ENCODE measurements at places on chromosomes 16 and 17. TPM values are rescaled to one million over a fixed set of nuclear protein-coding genes. Genes with fewer than 3 reads are reported as not detected.

GRCh38 chr17:13581925-13582324, 19.8 kb downstream of the HS3ST3A1 start:
- DNase-seq: no peak

DNA sequence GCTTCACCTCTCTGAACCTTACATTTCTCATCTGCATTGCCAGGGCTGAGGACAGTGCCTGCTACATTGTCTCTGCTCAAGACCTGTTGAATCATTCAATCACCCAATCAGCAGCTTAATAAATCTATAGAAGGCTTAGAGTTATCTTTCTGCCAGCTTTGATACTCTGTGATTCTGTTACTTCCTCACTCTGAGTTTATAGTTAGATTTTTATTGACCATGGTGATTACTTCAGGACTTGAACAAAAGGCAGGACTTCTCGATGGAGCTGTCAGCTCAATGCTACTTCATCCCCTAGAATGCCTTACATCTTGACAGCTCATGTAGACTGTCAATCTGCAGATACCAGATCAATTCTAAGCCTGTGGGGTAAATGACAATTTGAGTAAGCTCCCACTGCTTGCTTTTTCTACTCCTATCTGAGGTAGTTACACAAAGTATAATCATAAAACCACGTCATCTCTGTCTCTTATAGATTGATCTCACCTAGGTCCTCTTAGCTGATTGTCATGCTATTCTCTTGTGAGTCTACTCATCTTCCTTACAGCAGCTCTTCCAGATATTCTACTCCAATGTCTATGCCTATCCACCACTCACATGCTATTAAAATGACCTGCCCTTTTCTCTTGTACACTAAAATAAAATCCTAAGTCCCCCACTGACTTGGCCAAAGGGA, 318.3 kb upstream of the CA10 start:
- no peak for DNase-seq

DNA sequence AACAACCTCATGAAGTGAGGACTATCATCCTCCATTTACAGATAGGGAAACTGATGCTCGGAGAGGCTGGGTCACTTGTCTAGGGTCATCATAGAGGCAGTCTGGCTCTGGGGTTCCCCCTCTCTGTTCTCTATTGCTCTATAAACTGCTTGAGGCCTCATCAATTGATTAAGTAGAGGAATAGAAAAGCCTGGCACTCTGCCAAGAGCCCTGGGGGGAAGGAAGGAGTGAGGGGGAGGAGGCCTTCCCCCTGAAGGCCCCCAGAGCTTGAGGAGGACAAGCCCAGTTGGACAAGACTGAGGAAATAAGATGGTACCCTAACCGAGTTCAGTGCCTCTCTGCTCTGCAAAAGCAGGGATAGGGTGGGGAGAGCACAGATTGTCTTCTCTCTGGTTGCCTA, 21.0 kb downstream of the SDK2 start:
- DNase-seq: no peak

DNA sequence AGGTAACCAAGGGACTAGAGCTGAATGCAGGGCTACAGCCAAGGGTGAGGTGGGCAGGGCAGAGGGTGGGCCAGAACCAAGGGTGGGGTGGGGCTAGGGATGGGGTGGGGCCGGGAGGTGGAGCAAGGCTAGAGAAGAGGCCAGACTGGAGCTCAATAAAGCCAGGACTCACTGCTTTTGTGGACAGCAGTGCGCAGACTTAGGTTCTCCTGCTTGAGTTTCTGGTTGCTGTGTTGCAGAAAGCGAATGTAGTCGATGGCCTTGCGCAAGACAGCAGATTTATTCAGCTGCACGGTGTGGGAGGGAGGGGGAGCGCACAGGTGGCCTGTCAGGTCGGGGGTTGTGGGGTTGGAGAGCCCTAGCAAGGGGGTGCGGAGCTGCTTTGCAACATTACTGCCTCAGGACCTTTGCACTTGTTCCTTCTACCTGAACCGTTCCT, 18.7 kb downstream of the SREBF1 start:
- no peak for DNase-seq

DNA sequence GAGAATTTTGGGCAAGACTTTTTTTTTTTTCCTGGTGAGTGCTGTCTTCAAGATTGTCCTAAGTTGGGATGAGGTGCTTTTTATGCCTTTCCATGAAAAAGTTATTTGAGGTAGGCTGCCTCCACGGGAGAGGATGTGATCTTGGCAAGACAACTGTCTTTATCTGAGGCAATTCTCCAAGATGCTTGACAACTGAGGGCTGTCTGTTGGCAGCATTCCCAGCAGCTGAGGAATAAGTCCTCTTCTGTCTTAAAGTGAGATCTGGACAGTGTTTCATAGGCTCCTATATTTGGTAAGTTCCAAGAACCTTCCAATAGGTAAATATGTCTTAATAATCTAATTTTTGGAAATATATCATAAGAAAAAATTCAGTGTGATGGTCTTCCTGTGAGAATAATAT, 662.0 kb downstream of the CDH11 start:
- DNase-seq: no peak

The TLCD3B gene
- polyA plus RNA-seq: 0.87 TPM

- DNase-seq: no peak
Observed at GRCh38 chr16:58346831-58347371, 45.4 kb upstream of the GINS3 start.

DNA sequence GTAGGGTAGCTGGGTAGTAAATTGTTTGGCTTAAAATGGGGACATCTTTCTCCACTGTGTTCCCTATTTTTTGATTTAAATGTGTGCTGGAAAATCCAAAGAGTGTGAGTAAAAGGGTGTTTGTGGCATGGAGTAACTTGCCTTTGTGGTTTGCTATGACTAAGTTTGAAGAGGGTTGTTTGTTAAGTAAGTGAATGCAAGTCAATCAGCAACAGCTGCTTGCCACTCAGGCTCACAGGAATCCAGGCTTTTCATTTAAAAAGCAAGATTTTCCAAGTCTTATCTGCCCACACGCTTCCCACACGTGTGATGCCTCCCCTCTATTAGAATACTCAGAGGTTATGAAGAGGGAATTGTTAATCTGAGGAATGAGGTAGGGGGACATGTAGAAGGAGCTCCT, 847.7 kb upstream of the RBFOX1 start:
- DNase-seq: no peak

The VAC14 gene
- 39.6 TPM for polyA plus RNA-seq

The DBNDD1 gene
- 12.6 TPM for polyA plus RNA-seq

The PRSS8 gene
- 87.4 TPM for polyA plus RNA-seq

The KRTAP9-4 gene
- polyA plus RNA-seq: not detected

GRCh38 chr16:31262084-31262483, 2.3 kb downstream of the ITGAM start:
- no peak for DNase-seq

DNA sequence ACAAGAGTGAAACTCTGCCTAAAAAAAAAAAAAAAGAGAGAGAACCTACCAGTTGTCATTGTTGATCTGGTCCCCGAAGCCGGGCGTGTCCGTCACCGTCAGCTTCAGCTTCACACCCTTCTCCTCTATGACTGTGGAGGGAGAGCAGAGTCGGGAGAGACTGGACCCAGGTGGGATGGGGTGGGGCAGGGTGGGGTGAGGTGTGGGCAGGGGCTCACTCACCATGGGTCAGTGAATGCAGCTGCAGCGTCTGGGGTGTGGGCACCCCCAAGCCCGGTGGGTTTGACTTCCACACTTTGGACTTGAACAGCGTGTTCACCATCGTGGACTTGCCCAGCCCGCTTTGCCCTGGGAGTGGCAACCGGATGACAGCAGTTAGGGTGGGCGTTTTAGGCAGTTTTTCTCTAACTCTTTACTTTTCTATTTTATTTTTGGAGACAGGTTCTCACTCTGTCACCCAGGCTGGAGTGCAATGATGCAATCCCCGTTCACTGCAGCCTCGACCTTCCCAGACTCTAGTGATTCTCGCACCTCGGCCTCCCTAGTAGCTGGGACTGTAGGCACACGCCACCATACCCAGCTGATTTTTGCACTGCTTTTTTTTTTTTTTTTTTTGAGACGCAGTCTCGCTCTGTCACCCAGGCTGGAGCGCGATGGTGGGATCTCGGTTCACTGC, 2.2 kb downstream of the SEPTIN12 start:
- DNase-seq: no peak

DNA sequence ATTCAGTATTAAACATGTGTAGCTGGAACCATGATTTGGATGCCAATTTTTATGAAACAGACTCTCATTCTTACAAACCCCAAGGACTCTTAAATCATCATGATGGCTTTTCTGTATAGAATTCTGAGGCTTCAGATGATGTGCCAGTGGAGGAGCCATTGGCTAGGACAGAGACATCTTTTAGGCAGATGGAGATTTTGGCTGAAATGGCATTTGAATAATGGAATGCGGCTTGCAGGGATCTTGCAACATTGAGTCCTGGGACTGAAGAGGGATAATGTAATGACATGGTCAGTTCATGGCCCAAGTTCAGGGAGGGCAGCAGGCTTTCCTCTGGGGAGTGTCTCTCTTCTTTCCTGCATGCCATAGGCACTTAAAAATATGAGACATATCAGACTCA, 172.4 kb downstream of the ABCA8 start:
- no peak for DNase-seq

The CSH1 gene
- 1.3 TPM for polyA plus RNA-seq

- no peak for DNase-seq
Observed at GRCh38 chr16:24900230-24900629, 54.5 kb downstream of the SLC5A11 start.

DNA sequence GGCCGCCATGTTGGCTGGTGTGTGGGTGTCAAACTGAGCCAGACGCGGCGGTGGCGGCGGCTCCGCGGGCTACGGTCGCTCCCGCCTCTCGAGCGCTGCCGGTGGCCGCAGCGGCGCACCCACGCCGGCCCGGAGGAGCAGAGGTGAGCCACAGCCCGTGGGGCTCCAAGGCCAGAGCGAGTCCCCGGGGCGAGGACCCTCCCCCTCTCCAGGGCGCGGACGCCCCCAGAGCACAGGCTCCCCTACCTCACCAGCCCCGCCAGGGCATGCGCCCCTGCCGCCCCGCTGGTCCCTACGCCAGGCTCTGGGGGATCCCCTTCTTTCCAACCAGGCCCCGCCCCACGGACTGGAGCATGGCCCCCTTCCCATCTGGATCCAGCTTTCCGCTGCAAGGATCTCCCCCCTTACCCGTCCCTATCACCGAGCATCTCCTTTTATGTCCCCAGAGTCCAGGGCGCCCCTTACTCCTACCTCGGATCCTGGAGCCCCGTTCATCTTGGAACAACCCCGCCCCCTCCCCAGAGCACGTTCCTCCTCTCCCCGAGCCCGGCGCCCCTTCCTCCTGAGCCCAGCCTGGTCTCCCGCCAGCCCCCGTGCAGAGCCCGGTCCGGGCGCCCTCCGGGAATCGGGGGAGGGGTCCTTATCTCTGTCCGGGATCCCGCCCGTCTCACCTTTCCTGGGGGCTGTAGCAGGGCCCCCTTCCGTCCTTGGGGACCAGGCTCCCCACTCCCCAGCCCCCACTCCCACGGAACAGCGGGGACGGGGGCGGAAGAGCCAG, 412 bp downstream of the EPN2 start:
- no peak for DNase-seq

The CARD14 gene
- 1.5 TPM for polyA plus RNA-seq

GRCh38 chr17:15475631-15476354, 8.4 kb upstream of the CDRT4 start:
- no peak for DNase-seq

The KRT20 gene
- polyA plus RNA-seq: not detected

The DPEP2 gene
- 0.70 TPM for polyA plus RNA-seq

DNA sequence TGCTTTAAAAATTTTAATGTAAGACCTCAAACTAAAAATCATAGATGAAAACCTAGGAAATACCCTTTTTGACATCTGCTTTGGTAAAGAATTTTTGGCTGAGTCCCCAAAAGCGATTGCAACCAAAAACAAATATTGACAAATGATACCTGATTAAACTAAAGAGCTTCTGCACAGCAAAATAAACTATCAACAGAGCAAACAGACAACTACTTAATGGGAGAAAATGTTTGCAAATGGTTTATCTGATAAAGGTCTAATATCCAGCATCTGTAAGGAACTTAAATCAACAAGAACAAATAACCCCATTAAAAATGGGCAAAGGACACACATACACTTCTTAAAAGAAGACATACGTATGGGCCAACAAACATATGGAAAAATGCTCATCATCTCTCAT, 242.5 kb downstream of the BCAS3 start:
- DNase-seq: no peak

- DNase-seq: no peak
Observed at GRCh38 chr17:57463103-57463885, 207.0 kb downstream of the MSI2 start.

DNA sequence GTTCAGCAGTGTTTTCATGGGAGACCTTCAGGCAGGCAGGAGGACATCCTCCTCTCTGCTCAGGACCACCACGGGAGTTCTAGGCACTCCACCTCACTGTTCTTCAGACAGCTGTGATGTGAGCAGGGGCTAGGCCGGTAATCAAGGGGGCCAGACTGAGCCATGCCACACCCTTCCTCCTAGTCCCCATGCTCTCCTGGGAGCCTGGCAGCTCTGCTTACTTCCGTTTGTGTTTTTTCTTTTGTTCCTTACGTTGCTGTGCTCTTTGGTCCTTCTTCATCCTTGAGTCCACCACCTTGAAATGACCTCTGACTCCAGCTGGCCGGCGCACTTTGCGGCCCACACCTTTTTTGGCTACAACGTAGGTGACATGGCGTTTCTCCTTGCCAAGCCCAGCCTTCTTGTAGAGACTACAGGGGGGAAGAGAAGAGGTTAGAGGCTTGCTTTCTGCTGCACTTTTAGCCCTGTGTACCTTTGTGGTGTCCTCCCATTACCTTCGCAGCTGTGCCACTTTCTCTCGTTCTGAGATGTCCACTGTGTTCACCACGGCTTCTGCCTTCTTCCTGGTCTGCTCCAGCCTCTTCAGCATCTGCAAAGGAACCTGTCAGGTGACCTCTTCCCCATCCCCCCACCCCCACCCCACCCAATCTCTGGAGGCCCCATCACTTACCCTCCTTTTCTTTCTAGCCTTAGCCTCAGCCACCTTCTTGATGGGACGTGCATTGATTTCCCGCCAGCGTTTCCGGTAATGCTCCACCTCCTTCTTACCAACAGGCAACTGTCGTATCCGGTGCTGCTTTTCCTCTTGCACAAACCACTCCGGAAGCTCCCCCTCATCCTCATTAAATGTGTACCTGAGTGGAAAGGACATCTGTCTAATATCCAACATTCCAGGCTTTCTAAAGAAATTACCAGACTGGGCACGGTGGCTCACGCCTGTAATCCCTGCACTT, 7.4 kb upstream of the PSMC5 start:
- no peak for DNase-seq

The SLC38A8 gene
- polyA plus RNA-seq: not detected

DNA sequence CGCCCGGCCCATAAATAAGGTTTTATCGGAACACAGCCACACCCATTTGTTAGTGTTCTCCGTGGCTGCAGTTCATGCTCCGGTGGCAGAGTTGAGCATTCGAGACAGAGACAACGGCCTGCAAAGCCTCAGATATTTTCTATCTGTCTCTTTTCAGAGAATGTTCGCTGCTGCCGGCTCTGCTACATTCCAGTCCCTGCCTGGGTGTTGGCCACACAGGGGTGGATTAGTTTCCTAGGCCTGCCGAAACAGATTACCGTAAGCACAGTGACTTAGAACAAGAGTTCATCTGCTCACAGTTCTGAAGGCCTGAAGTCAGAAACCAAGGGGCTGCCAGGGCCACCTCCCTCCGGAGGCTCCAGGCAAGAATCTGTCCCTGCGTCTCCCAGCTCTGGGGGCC, 19.1 kb upstream of the GSG1L start:
- DNase-seq: no peak

- DNase-seq: no peak
Observed at GRCh38 chr17:65039336-65039988, 17.1 kb downstream of the GNA13 start.

All from right renal pelvis (tissue), 4 donors.